ENCODE measurements at places on chromosomes 1 and 21. TPM values are rescaled to one million over a fixed set of nuclear protein-coding genes. Genes with fewer than 3 reads are reported as not detected.
A peak's percentile ranks its signal among the peaks of the same experiment; 100 is the strongest.

DNA sequence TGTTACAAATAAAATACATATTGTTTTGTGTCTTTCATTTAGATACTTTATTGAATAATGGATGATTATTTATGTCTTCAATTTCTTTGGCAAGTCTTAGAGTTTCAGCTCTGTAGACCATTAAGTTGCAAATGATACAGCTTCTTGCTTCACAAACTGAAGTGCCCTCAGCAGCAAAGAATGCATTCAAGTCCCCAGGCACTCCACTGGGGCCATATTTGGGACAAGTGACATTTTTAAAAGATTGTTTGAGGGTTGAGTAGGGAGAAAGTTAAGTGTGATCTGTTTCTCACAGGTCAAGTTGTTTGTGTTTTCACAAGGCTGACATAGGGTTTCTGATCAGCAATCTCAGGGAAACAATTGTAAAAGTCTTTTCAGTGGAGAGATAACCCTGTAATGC lies 400.7 kb downstream of the PLA2G4A start:
- DNase-seq, result no peak

DNA sequence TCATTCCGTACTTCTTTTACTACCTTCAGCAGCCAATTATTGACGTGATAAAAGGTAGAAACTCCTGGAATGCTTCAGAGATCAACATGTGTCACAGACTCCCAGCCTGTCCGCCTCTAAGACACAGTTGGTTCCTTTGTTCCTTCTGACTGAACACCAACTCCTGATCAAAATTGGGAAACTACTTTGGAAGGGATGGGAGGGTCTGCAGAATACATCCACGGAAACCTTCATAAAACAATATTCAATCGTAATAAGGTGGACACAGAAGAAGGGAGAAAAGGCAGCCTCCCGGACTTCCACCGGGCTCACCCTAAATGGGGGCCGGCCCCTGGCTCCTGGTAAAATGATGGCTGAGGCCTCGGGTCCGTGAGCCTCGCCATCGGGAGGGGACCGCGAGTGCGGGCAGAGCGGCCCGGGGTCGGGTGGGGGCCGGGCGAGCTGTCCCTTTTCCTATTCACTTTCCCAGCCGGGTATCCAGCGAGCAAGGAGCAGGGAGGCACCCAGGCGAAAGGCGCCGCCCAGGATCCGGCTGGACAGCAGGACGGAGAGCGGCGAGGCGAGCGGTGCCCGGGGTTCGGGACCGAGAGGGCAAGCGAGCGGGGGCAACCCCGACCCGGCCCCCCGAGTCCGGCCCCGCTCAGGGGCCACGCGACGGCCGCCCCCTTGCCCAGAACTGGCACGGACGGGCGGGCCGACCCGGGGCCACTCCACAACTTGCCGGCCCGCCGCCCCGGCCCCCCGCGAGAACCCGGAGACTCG lies 805 bp downstream of the NRIP1 start:
- DNase-seq, result peak; percentile 86

DNA sequence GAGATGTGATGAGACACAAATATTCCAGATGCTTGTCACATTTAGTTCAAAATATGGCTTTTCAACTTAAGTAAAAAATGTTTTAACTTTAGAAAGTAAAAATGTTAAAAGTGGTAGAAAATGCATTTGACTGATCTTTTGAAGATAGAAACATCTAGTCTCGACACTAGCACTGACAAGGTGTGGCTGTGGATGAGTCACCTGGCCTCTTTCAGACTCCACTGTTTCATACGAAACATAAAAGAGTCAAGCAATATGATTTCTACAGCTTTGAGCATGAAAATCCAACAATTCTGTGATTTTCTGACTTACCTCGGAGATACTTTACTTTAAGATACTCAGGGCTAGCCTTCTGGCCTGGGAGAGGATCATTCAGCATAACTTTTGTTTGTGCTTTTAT lies 47.7 kb downstream of the TTC13 start:
- no peak for DNase-seq

DNA sequence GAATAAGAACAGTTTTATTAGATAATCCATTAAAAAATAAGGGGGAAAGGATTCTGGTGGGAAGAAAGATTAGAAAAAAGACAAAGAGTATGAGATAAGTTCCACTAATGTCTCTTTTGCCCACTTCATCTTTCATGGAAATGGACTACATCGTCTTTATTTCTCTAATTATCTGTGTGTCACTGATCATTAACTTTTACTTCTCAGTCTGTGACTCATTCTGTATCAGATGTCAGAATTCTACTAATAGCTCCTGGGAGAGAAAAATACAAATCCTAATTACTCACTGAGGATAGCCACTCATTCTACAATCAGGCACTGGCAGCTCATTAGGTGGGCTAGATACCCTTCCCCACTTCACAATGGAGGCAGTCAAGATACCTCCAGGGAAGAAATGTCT lies 41.7 kb downstream of the ILDR2 start:
- DNase-seq, result no peak

Gene JAK1
- total RNA-seq, result 103 TPM
